ENCODE measurements at places on chromosomes 7 and 10.

- no peak for DNase-seq
These were observed 527.0 kb downstream of the NEBL start for GRCh38 chr10:20369863-20370736.

DNA sequence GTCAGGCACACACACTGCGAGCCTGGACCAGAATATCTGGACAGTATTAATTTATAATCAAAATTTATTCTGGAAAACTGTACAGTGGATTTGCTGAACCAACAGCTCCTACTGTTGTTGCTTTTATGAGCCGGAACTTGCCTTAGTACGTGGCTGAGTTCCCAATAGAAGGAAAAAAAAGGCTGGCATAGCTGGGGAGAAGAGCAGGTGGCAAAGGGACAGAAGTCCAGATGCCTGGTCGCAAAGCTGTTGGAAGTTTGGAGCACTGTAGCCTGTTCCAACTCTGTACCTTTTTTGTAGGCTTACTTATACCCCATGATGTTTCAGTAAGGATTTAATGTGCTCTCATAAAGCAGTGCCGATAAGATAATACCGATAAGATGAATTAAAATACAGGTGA, 333.8 kb downstream of the ABCA13 start:
- DNase-seq: no peak

- no peak for DNase-seq
These were observed 91.2 kb downstream of the GTF2IRD1 start for GRCh38 chr7:74544706-74545469.

DNA sequence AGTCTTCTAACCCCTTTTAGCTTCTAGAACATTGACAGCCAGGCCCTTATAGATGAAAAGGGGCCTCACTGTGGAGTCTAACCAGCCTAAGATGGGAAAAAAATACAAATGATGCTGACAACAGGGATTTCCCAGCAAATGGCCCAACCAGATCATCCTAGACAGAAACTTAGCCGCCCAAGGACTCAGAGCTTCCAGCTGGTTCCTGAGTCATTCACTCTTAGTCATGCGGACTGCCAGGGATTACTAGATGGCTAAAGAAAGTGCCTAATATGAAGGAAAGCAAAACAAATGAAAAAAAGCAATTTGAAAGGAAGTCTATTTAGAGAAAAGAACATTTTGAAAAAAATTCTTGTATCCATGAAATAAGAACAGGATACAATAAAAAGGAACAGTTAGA, 23.7 kb downstream of the TSPAN14 start:
- DNase-seq: no peak

- DNase-seq: no peak
These were observed 89.0 kb downstream of the AMPH start for GRCh38 chr7:38542156-38542555.

GRCh38 chr7:13042605-13043236, 355.3 kb downstream of the ARL4A start:
- DNase-seq: no peak

- DNase-seq: no peak
These were observed 775.3 kb upstream of the POM121L12 start for GRCh38 chr7:52260046-52260665.

DNA sequence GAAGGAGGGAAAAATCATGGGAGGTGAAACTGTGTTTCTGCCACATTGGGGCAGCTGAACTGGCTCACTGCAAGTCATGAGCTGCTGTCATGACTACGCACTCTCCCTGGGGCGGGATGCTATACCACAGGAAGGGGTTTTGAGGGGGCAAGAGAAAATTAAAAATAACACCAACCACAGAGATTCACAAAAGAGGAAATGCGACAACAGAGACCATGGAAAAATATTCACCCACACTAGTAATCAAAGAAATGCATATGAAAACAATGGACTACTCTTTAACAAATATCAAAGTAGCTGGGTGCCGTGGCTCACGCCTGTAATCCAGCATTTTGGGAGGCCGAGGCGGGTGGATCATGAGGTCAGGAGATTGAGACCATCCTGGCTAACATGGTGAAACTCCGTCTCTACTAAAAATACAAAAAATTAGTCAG, 65.2 kb upstream of the TM9SF3 start:
- no peak for DNase-seq
